ENCODE measurements at places on chromosomes 3 and 15. TPM values are rescaled to one million over a fixed set of nuclear protein-coding genes. Genes with fewer than 3 reads are reported as not detected.

The FBXO40 gene
- not detected for total RNA-seq

The ABI3BP gene
- total RNA-seq: not detected

The MLH1 gene
- total RNA-seq: 102 TPM

The DPPA4 gene
- total RNA-seq: not detected

The CA12 gene
- 0.07 TPM for total RNA-seq

The PLA2G4E gene
- total RNA-seq: not detected

The PTX3 gene
- total RNA-seq: not detected

The AMIGO3 gene
- total RNA-seq: not detected

The ALDH1A2 gene
- 0.78 TPM for total RNA-seq

The SERP1 gene
- total RNA-seq: 100 TPM

The FETUB gene
- not detected for total RNA-seq

The MYL3 gene
- not detected for total RNA-seq

The DLEC1 gene
- total RNA-seq: 1.1 TPM

The ENTPD3 gene
- not detected for total RNA-seq

The DUOXA2 gene
- not detected for total RNA-seq

The ESYT3 gene
- 0.17 TPM for total RNA-seq

The C15orf62 gene
- total RNA-seq: 0.43 TPM

The CIDEC gene
- not detected for total RNA-seq

The AHSG gene
- total RNA-seq: not detected

The UBL7 gene
- total RNA-seq: 58.2 TPM

The ITPKA gene
- total RNA-seq: 3.5 TPM

The ETV5 gene
- total RNA-seq: 0.74 TPM

The CCR8 gene
- 0.51 TPM for total RNA-seq

The SLC28A1 gene
- total RNA-seq: not detected

The RTP1 gene
- not detected for total RNA-seq

The PLSCR4 gene
- total RNA-seq: not detected

The BTLA gene
- total RNA-seq: 17.3 TPM

The GOLGA8R gene
- total RNA-seq: 0.14 TPM

The EPHB1 gene
- 1.3 TPM for total RNA-seq

All from activated CD4-positive, alpha-beta memory T cell treated with anti-CD3 and anti-CD28 coated beads for 36 hours (primary cell).